T-helper 17 cell (primary cell): ENCODE measurements at places on chromosomes 1 and 21.

DNA sequence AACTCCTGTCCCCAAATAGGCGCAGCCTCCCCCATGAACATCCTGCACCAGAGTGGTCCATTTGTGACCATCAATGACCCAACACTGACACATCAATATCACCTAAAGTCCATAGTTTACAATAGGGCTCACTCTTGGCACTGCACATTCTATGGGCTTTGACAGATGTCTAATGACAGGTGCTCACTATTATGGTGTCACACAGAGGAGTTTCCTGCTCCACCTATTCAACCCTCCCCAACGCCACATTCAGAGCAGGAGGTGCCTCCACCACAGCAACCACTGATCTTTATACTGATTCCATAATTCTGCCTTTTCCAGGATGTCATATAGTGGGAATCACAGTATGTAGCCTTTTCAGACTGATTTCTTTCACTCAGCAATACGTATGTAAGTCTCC lies 24.2 kb downstream of the GNG4 start:
- no peak for DNase-seq

DNA sequence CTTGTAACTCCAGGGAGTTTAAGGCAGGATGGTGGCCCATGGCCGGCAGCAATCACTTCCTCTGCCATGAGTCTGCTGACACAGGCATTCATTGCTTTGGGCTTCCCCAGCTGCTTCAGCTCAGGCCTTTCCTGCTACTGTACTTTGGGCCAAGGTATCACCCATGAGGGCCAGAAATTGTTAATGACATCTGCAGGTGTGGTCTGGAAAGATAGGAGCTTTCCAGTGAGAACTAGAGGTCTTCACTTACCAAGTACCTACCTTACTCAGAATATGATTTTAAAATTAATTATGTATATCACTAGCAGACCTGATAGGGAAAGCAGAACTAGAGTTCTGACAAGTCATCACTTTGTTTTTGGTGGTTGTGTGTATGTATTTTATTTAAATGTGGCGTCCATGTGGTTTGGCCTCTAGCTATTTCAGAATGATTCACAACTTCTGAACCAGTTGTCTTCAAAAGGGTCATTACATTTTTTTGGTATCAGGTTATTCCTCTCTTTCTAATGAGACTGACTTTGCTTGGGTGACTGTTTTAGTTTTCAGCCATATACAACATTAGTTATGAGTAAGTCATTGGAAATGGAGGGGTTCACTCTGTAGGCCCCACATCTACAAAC lies 2.7 kb downstream of the RGL1 start:
- no peak for DNase-seq

GRCh38 chr1:16927256-16927655 lies 5.5 kb downstream of the CROCC start:
- DNase-seq: no peak

DNA sequence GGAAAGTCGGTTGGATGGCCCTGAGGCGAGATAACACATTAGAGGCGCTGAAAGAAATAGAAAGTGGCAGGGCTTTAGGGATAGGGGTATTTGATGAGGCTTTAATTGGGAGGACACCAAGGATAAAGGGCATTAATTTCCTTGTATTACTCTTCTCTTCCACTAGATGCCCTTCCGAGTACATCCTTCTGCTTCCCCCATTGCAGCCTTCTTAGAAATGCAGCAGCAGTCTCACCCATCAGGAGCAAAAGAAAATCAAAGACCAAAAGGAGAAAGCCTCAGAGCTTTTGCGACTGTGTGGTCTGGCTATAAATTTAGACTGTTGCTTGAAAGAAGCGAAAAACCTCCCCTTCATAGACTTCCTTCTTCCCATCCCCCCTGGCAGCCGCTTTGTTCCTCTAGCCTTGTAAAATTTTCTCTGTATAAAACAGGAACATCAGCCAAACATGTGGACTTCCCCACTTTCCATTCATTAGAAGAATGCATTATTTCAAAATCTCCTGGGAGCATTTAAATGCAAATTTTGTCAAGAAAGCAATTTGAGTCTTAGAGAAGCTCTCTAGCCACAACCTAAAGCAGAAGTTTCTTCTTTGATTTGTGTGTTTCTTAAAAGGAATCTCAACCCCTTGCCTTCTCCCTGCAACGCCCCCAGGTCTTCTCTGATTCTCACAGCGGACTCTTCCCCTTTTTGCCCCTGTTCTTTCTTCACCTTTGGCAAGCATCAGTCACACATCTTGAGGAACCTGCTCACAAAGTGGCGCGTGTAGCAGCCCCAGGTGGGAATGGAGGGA lies 76.6 kb downstream of the NDUFS5 start:
- DNase-seq: no peak

GRCh38 chr1:67226688-67227087 lies 60.4 kb downstream of the IL23R start:
- no peak for DNase-seq

DNA sequence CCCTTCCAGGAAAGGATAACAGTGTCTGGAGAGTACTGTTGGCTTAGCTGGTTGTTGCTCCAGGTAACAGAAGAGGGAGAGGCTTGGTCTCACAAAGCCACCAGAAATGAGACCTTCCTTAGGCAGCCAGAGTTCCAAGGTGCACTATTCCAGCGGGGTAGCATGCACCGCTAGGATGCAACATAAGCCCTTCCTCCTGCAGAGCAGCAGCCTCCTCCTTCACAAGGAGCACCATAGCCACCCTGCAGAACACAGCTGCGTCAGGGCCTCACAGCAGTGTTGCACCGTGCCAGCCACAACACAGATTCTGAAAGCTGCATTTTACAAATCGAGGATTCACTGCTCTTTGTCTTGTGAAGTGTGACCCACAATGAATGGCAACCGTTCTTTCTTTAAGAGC lies 142.0 kb downstream of the CLIC6 start:
- no peak for DNase-seq

DNA sequence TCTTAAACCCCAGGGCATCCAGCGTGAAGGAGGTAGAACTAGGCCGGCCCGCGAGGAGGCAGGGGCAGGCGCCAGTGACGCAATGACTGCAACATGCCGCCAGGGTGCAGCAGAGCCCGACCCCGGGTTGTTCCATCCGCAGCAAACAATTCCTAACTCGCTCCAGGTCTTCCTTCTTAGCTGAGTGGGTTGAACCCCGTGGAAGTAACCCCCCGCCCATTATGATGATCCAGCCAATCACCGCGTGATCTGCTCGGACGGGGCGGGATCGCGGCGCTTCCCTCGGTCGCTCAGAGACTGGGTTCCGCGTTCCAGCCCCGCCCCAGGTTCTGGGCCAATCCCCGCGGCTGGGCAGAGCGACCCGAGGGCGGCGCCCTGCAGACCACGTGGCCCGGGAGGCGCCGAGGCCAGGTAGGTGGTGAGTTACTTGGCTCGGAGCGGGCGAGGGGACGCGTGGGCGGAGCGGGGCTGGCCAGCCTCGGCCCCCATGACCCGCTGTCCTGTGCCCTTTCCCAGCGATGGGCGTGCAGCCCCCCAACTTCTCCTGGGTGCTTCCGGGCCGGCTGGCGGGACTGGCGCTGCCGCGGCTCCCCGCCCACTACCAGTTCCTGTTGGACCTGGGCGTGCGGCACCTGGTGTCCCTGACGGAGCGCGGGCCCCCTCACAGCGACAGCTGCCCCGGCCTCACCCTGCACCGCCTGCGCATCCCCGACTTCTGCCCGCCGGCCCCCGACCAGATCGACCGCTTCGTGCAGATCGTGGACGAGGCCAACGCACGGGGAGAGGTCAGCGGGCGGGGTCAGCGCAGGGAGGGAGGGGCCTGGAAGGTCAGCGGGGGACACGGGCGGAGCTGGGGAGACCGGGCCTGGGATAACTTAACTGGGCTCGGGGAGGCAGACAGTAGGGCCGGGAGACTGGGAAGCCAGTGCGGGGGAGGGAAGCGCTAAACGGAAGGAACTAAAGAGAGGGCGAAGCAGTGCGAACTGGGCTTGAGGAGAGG lies at the start of gene DUSP23:
DUSP23 (plus strand) TSS at position 380 of the 1,000 bp plus-strand sequence; CDS start at position 519, 139 bp downstream.
- DNase-seq: peak; percentile 96

- no peak for DNase-seq
Measured at GRCh38 chr1:239025223-239025622, 361.1 kb upstream of the CHRM3 start.

- DNase-seq: no peak
Measured at GRCh38 chr1:229098361-229098760, 172.6 kb upstream of the RAB4A start.

- no peak for DNase-seq
Measured at GRCh38 chr1:182446033-182446669, 3.8 kb upstream of the RGSL1 start.

- no peak for DNase-seq
Measured at GRCh38 chr1:36464605-36465393, 615 bp upstream of the MRPS15 start.

DNA sequence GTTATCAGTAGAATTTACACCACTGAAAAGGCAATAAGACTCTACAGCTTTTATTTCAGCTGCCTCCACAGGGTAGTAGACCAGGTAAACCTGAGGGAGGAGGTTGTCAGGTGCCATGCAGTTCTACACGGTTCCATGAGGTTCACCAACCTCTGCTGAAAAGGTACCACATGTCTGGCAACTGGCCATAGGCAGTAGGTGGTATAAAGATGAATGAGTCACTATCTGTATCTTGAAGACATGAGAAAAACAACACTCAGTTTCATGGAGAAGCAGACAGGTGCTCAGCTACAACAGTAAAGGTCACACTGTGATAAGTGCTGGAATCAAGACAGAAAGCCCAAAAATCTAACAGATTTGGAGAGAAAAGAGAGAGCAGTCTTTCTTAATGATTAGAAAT lies 145.4 kb downstream of the PTGER3 start:
- no peak for DNase-seq

DNA sequence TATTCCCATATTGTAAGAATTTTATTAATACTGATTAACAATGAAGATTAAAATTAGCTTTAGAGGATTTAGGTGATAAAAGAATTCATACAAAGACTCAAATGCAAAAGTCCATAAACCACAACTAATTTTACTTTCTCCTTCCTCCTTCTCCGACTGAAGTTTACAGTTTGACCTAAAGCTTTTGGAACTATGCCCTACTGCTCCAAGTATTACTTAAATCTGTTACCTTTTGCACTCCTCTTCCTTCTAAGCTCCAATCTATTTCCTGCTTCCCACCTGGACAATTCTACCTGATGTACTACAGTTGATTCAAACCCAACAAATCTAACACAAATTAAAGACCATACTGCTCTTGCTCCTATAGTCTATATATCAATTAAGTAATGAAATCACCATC lies 36.3 kb downstream of the ANKRD13C start:
- DNase-seq: no peak

DNA sequence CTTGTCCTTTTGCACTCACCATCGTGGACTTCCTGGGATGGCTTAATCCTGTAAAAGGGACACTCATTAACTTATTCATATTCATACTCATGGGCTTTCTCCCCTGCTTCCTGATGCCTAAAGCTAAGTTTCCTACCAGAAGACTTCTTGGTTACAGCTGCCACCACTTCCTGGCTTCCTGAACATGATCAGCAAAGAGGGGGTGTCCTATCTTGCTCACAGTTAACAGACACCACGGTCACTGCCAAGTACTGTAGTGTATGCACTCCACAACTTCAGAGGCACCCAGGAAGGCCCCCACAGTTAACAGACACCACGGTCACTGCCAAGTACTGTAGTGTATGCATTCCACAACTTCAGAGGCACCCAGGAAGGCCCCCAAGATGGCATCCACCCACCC lies 177.8 kb downstream of the SIPA1L2 start:
- no peak for DNase-seq

GRCh38 chr1:174800216-174800851 lies 199.4 kb upstream of the CACYBP start:
- DNase-seq: no peak

- DNase-seq: no peak
Measured at GRCh38 chr1:159000070-159000409, 9.7 kb upstream of the IFI16 start.

- no peak for DNase-seq
Measured at GRCh38 chr21:32370998-32371766, 21.6 kb downstream of the URB1 start.

- no peak for DNase-seq
Measured at GRCh38 chr1:32888134-32888533, 1.8 kb downstream of the HPCA start.

GRCh38 chr1:160652924-160653619 lies 6.2 kb upstream of the SLAMF1 start:
- no peak for DNase-seq

- no peak for DNase-seq
Measured at GRCh38 chr1:229029879-229030235, 241.1 kb upstream of the RAB4A start.

DNA sequence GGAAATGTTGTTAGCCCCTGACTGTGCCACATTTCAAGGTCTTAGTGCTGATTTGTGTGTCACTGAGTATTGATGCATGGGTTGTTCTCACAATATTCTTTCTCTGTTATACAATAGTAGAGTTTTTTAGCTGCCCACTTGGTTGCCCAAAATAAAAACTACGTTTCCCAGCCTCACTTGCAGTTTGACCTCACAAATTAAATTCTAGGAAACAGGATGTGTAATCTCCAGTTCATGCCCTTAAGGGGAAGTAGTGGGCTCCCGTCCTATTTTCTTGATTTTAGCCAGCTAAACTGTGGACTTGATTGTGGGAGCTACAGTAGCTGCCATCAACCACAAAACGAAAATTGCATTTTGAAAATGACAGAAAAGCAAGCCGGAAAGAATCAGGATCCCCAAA lies 27.3 kb upstream of the LAMC1 start:
- no peak for DNase-seq

- DNase-seq: no peak
Measured at GRCh38 chr1:223713546-223714420, 1.4 kb downstream of the CAPN2 start.

- no peak for DNase-seq
Measured at GRCh38 chr1:84674705-84675104, 15.6 kb downstream of the SSX2IP start.

GRCh38 chr1:94411237-94411636 lies 7.0 kb upstream of the ABCD3 start:
- no peak for DNase-seq

- no peak for DNase-seq
Measured at GRCh38 chr1:176149939-176150807, 56.9 kb downstream of the COP1 start.
